ENCODE measurements at places on chromosomes 4 and X.

DNA sequence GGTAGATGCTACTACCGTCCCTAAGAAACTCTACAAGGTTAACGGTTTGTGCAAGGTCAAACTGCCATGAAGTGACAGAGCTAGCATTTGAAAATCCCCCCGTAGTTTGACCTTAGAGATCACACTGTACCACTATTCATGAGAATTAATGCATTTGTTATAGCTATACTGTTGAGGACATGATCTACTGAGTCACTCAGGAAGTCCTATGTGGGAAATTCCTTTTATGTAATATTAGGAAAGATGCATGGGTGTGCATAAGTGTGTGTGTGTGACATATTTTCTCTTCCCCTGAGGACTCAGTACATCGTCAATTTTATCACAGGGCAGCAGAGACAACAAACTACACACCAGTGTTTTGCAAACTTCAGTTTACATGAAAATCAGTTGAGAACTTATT, 141.1 kb downstream of the FBXW7 start:
- no peak for DNase-seq

GRCh38 chr4:141220271-141220670, 424 bp upstream of the ZNF330 start:
- no peak for DNase-seq

DNA sequence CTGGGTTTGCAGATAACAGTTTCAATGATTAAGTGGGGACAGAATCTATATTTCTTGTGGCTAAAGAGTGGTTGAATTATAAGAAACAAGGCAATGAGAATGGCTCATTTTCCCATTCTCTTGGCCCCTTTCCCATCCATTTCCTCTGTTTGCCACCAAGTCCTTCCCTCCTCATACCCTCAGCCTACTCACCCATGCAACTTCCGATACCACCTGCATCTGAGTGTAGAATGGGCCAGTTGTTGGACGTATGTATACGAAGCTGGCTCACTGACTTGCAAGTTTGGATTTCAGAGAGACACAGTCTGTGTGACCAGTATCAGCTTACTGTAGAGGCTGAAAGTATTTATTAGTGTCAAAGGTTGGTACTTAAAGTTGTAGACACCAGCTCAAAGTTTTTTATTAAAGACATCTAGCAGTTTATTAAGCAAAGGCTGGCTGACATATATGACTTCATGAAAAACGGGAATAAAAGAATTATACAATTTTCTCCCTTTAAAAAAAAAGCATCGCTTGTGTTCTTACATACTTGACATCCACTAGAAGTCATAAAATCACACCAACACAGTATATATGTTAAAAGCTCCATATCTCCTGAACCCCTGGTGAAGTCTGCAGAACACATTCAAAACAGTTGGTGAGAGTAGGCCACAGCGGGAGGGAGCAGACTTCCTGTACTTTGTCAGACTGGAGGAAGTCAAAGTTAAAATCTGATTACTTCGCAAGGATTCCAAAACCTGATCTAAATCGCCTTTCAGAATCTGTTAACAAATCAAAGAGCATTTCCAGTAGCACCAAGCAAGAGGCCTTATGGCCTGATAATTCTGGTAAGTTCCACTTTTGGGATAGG, 22.4 kb upstream of the STIM2 start:
- DNase-seq, result no peak

DNA sequence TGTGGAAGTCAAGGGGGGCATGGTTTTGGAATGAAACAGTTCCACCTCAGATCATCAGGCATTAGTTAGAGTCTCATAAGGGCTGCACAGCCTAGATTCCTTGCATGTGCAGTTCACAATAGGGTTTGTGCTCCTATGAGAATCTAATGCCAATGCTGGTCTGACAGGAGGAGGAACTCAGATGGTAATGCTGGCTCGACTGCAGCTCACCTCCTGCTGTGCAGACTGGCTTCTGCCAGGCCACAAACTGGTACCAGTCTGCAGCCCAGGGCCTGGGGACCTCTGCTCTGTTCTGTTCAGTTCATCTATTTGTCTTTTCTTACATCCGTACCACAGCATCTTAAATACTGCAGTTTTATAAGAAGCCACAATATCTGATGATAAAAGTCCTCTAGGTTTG, 12.2 kb upstream of the MSL3 start:
- DNase-seq, result no peak

GRCh38 chrX:49177873-49178480, 6.3 kb downstream of the PLP2 start:
- no peak for DNase-seq

- no peak for DNase-seq
These were observed 26.6 kb upstream of the PPP1R2C start for GRCh38 chrX:42804524-42804923.

DNA sequence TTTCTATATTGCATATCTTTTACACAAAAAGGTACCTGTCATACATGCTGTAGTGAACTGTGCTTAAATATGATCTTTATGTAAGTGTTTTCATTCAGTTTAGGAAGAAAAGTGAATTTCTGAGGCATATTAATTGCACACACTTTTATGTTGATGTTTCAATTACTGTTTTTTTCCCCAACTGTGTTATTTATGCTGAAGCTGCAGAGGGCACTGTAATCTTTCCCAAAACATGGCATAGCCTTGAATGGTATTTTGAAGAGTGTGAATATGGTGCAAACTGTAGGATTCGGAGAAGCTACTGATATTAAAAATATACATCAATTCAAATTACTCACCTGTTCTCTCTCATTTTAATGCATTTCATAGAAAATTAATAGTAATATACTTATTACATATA, 6.0 kb upstream of the CENPE start:
- DNase-seq, result no peak

DNA sequence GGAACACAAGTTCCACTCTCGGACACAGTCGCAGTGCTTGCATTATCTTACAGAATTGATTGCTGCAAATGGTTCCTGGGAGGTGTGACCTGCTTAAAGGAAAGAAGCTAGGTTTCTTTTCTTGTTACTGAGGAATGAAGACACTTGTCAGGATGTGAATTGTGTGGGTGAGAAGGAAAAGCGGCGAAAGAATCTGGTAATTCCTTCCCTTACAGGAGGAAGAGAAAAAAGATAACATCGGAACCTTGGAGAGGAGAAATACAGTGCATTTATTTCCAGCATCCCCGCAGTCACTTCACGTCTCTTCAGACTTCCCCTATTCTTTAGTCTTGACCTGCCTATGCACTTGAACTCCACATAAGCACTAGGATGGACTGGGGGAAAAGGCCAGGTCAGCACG, 389 bp upstream of the CCSER1 start:
- DNase-seq, result no peak

GRCh38 chrX:11766487-11766886, 8.4 kb downstream of the MSL3 start:
- no peak for DNase-seq

DNA sequence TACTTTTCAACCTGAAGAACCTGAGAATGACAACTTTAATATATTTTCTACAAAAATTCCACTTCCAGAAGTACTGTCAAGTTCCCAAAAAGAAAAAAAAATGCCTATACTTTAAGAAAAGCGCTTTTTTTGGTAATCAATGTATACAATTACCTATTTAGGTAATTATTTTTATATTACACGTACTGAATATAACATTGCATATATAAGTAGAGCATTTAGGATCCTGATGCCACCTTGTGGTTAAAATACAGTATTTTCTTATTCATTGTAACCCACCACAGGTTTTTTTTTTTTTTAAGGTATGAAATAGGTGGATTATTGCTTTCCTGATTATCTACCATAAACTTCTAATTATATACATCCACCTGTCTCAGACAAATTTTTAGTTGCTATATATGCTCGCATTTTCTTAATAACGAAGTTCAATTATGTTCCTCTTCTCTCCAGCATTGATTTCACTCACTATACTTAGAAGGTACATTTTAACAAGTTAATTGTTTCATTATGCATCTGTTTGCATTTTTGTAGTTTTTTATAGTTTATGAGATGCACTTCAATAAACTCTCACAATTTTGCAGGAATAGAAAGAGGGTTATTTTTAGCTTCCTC, 5.2 kb downstream of the MAP9 start:
- DNase-seq, result no peak

- no peak for DNase-seq
These were observed at the start of gene KLHL5 for GRCh38 chr4:39062094-39062769. Gene KLHL5, plus strand, starts transcription at chr4:39062232. Its CDS starts 421 bp downstream, at chr4:39062653.

GRCh38 chr4:79632114-79632513, 224.1 kb upstream of the GK2 start:
- DNase-seq, result no peak

GRCh38 chrX:43910012-43910411, 27.8 kb upstream of the MAOB start:
- DNase-seq, result no peak

GRCh38 chr4:136939781-136940180, 592.5 kb downstream of the PCDH18 start:
- DNase-seq, result no peak

DNA sequence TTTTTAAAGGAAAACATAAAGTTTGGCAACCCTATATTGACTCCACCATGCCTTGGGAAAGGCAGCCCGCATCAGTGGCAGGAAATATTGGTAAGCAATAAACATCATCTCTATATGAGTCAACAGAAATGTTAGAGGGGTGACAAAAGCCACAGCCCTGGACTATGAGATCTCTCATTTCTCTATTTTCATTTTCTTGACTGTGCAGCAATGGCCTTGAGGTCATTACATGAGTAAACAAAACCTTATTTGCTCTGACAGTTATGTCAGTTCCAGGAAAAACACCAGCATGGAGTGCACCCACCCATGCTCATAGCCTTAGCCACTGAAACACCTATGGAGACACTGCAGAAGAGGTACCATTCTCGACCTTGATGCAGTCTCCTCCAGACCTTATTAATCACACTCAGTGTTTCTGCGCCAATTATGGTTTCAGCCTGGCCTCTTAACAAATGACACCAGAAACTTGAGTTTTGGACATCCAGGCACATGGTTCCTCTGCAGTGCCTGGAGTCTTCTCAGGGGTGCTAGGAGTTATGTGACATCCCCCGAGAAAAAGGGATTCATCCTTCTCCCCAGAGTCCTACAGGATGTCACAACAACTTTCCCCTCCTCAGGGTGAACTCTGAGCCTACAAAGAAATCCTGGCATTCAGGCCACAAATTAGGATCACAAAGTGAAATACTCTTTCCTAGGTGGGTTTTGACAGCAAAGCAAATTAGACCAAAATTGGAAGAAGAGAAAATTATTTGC, 16.0 kb upstream of the HPGD start:
- no peak for DNase-seq

DNA sequence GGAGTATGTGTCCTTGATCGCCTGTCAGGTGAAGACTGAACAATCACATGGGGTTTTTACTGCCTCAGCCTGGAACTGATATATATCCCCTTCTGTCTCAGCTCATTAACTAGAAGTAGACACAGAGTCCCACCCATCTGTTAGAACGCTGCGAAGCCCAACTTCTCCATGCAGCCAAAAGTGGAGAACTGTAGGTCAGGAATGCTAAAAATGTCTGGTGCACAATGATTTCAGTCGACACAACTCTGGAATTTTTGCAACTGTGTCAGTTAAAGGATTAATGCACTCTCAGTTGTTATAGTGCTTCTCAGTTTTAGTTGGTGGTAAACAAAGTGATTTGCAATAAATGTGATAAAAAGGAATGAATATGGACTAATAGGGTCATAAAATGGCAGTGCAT, 287.2 kb downstream of the INPP4B start:
- DNase-seq, result no peak

GRCh38 chr4:188822698-188823097, 683.5 kb downstream of the TRIML1 start:
- DNase-seq, result no peak

DNA sequence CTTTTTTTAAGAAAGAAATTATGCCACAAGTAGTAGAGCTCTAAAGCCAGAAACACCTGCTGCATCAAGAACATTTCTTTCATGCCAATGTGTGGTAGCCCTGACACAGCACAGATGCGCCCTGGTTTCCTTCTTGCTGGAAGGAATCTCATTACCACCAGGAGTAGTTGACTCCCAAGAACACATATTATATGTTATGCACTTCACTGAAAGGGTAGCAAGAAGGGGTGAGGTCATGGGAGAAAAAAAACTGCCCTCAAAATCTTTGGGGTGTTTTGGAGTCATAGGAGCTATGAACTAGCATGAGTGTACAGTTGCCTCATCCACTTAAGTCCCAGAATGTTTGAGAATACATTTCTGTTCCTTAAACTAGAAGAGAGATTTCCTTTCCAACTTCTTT, 185.8 kb upstream of the C1QTNF7 start:
- no peak for DNase-seq

DNA sequence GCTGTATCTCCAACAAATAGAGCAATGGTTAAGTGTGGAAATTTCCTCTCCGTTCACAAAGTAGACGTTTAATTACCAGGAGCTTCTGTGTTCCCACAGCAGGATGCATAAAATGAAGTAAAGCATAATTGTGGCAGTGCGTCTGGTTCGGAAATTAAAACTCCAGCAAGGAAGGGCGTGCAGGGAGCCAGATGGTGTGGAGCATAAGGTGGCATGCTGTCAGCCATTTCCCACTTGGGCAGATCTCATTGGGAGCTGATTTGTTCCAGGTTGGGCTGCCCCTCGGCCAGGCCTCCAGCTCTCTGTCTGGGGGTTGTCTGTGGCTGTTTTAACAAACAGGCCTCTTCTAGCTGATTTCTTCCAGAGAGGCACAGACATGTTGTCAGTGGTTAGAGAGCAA, 182.1 kb upstream of the CLNK start:
- DNase-seq, result no peak
